ENCODE measurements at places on chromosomes 2 and 18.

GRCh38 chr2:177281400-177282180 lies 17.1 kb upstream of the NFE2L2 start:
- DNase-seq, result peak; percentile 100

DNA sequence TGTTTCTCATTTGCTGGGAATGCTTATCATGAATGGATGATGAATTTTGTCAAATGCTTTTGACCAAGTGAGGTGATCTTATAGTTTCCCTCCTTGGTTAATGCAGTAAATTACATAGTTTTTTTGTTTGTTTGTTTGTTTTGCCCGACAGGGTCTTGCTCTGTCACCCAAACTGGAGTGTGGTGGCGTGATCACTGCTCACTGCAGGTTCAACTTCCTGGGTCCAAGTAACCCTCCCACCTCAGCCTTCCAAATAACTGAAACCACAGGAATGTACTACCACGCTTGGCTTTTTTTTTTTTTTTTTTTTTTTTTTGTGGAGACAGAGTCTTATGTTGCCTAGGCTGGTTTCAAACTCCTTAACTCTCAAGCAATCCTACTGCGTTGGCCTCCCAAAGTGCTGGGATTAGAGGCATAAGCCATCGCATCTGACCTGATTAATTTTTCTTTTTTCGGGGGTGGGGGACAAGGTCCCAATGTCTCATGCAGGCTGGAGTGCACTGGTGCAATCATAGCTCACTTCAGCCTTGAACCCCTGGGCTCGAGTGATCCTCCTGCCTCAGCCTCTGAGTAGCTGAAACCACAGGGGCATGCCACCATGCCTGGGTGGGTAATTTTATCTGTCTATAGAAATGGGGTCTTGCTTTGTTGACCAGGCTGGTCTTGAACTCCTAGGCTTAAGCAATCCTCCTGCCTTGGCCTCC lies 48.6 kb downstream of the SMAD2 start:
- DNase-seq, result no peak

- no peak for DNase-seq
Measured at GRCh38 chr18:78754311-78755043, 225.1 kb upstream of the SALL3 start.

- DNase-seq, result no peak
Measured at GRCh38 chr2:203586696-203587095, 51.6 kb upstream of the RAPH1 start.

DNA sequence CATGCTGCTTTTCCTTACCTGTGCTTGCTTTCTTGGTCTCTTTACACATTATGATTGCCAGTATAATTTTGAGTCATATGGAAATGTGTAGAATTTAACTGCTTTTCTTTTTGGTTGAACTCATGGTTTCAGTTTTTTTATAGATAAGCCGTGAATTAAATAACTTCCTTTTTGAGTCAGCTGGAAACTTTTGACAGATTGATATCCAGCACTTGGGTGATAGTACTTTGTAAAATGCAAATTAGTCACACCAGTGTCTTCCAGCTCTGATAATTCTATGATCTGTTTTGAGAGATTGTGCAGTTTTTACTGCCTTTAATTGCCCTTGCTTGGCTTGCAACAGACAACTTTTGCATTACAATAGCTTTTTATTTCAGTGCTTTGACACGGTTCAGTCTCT lies 86.4 kb downstream of the NCOA1 start:
- DNase-seq, result peak; percentile 63

DNA sequence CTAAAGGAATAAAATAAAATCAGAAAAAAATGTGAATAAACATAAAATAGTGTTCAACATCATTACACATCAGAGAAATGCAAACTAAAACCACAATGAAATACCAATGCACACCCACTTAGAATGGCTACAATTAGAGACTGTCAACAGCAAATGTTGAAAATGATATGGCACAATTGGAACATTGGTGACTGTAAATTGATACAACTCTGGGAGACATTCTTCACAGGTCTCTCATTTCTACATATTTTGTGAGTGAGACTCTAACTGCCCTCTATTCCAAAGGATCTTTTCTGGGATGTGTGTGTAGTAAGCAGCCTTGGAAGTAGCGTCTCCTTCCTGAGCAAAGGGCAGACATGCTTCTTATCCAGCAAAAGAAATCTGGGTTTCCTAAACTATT lies 323.0 kb downstream of the FBXO15 start:
- DNase-seq, result no peak

- no peak for DNase-seq
Measured at GRCh38 chr2:188675391-188676009, 298.7 kb upstream of the COL3A1 start.

- no peak for DNase-seq
Measured at GRCh38 chr18:79555885-79556284, 123.7 kb upstream of the CTDP1 start.

GRCh38 chr2:38602136-38602731 lies 494 bp downstream of the HNRNPLL start:
- no peak for DNase-seq

- DNase-seq, result no peak
Measured at GRCh38 chr2:171327043-171327496, 106.7 kb downstream of the METTL8 start.

DNA sequence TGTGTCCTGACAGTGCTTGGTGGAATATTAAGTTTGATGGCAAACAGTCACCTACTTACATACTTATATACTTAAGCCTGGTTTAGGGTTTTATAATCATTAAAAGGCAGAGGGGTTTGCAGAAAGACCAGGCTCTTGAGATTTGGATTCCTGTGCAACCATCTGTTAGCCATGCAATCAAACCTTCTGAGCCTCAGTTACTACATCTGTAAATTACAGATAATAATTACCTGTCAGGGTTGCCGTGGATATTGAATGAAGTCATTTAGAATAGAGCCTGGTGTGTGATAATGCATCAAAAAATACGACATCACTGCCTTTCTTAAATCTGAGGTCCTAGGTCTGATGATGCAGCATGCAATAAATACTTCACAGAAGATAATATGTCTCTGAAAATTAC lies 152.9 kb downstream of the ARHGAP28 start:
- DNase-seq, result no peak

- no peak for DNase-seq
Measured at GRCh38 chr18:58158008-58158407, 114.0 kb downstream of the NEDD4L start.

DNA sequence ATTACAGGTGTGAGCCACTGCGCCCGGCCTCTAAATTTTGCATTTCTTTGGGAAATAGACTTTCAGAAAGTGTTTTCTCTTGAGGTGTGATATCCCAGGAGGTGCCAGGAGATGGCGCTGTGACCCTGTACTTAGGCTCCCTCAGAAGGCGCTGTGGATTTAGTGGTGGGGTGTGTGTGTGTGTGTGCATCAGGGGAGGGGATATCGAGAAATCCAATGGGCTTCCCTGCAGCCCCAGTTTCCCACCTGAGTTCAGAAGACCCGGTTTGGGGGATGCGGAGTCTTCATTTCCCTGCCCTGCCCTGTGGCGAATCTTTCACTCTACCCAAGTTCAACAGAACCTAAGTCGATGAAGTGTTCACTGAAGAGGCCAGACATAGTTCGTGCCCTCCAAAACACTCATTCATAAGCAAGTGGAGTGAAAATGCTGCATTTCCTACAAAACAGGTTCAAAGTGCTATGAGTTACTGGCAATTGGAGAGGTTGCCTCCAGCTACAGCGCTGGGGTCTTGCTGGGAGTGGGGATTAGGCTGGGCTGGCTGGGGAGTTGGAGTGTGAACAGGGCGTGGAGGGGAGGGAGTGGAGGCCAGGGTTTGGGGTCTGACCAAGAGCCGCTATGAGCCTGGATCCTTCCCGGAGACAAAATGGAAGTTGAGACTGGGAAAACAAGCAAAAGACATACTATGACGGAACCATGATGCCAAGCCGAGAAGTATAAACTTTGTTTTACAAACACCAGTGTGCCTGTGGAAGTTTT lies 6.5 kb upstream of the WNT6 start:
- DNase-seq, result peak; percentile 51

DNA sequence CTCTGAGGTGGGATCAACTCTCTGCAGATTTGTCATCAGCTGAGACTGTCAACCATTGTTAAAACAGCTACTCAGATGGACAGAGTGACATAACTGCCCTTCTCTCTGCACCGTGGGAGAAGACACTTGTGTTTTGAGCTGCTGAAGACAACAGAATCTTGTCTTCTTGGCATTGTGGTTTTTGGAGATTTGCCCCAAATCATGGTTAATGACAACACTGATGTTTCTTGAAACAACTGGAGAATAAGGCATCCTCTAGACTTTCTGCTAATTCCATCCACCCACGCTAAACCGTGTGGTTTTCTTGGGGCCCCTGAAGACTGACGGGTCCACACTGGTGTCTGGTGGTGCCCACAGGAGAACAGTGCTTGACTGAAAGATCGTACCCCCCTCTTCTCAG lies 39.5 kb downstream of the SH3BP4 start:
- peak; percentile 25 for DNase-seq

GRCh38 chr2:1504311-1504750 lies 91.1 kb downstream of the TPO start:
- no peak for DNase-seq

GRCh38 chr2:65340898-65341681 lies 91.3 kb downstream of the SPRED2 start:
- DNase-seq, result no peak

DNA sequence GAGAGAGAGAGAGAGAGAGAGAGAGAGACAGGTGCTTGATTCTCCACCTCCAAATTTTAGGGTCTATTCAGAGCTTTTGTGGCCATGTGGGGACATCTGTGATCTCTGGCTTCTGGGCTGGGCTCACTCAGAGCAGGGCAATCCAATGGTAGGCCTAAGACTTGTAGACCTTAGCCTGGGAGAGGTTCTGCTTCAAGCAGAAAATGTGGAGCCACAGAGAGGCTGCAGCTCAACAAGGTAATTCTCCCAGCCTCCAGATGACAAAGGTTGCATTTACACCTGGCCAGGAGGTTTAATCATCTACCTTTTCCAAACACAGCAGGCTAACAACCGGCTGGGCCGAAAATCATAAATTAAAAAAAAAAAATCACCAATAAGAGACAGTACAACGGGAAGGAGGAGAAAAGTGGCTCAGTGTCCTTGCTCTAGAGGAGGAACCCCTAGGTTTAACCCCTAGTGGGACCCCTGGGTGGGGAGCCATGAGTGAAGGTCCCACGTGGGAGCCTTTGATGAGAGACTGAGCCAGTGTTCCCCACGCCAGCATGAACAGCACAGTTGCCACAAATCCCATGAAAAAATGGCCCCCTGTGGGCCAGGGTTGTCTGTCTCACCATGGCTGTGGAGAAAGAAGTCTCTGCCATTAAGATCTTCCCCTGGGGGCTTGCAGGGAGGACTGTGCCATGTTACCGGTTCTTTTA lies 124.0 kb upstream of the GATA6 start:
- no peak for DNase-seq

- DNase-seq, result no peak
Measured at GRCh38 chr2:26185954-26186770, 13.3 kb downstream of the GAREM2 start.

DNA sequence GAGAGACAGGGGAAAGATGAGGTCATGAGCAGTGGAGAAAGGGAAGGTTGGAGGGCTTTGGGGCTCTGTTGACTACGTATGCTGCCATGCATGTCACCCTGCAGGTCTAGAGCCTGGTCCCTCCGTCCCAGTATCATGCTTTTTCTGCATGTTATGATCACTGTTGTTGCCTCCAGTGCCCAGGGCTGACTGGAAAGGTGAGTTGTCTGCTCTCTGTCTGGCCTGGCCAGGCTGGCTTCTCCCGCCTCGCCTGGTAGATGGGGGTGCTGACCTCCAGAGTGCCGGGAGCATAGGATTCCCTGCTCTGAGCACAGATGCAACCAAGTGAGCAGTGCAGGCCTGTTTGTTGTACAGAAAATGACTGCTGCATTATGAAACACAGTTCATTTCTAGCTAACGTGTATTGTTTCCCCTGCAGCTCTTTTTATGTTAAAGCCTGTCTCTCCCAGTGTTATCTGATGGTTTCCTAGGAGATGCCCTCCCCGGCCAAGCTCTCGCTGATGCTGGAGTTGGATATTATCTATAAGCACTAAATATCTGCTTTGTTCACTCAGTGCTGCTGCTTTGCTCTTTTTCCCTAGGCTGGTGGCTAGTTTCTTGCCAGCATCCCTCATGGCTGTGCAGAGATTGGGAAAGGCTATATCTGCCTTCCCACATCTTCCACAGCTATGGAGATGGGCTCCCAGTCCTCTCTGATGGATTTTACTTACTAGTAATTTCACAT lies 158.2 kb downstream of the TDRD15 start:
- DNase-seq, result no peak

- DNase-seq, result peak; percentile 25
Measured at GRCh38 chr2:173021939-173022371, 53.7 kb upstream of the MAP3K20 start.

GRCh38 chr2:207635468-207636200 lies 10.4 kb upstream of the METTL21A start:
- peak; percentile 73 for DNase-seq

DNA sequence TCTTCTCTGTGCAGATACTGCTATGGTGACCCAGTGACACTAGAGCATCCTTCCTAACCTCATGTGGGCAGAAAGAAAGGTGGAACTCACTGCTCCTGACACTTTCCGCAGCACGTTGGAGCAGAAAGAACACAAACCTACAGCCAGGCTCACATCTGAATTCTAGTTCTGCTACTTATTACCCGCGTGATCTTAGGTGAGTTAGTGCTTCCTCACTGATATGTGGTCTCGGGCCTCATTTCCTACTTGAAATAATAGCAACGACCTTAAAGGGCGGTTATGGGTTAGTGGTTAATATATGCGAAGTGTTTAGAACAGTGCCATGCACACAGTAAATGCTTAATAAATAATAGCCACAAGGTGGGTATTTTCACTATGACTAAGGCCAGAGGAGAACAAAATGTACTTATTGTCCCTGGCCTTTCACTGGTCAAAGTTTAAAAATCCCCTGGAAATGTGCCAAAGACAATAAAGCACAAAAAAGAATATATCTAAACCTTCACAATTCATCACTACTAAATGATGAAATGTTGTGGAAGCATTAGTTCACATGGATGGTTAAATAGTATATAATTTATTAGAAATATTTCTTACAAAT lies 66.6 kb downstream of the MYOM1 start:
- DNase-seq, result no peak

DNA sequence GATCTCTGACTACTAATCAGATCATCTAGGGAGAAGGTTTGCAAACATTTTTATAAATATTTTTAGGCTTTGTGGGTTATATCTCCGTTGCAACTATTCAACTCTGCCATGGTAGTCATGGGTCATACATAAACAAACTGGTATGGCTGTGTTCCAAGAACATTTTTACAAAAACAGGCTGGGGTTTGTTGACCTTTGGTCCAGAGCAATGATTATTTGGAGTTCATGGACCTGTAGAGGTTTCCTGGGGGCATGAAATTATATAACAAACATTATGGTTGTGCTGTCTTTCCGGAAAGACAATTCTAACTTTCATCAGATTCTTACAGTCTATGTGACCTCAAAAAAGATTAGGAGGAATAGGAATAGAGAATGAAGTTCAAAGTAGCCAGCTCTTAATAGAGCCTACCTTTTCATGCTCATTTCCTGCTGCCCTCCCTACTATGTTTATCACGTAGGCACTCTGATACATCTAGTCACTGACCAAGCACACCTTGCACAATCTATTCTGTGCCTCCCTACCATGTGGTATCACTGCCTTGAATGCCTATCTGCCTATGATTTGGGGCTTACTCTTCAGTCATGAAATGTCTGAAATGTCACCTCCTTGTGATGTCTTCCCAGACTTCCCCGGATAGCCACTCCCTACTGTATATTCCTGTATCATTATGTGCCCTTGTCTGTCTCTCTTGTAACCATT lies 102.4 kb upstream of the SCN1A start:
- no peak for DNase-seq

Measured in MV-4-11 (cell line).